ENCODE measurements at places on chromosomes 4 and X.

- peak; percentile 9 for DNase-seq
Measured at GRCh38 chrX:153687121-153688039, at the start of gene SLC6A8. TSS of gene SLC6A8 (plus strand) at chrX:153687926. CDS start at chrX:153688575, 649 bp downstream.

DNA sequence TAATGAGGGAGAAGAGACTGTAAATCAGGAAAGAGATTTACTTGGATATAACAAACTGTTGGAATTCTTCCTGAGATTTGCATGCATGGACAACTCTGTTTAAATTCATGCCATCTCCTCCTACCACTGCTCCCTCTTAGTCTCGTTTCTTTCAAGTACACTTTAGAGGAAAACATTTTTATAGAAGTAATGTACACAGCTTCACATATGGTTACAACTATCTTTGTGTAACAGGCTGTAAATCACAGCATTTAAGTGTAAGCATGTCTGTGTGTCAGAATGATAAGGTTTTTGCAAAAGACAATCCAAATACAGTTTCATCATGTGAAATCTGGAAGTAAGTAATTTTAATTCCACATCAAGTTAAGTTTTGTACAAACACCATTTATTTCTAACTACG lies 21.5 kb upstream of the ENPEP start:
- no peak for DNase-seq

DNA sequence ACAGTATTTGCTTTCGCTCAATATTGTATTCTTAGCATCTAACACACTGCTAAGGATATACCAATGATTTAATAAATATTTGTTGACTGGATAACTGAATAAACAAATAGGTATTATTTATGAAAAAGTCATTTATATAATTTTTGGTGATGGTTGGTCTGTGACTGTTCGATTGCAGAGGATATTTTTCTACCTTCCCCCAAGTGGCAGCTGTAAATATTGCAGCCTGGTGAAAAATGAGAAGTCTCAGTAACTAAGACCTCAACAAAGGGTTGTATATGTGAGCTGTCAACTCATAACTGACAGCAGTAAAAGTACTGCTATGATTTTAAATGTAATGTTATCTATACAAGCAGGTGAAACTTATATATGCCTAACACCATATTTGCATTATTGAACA lies 36.0 kb downstream of the HTR2C start:
- no peak for DNase-seq

DNA sequence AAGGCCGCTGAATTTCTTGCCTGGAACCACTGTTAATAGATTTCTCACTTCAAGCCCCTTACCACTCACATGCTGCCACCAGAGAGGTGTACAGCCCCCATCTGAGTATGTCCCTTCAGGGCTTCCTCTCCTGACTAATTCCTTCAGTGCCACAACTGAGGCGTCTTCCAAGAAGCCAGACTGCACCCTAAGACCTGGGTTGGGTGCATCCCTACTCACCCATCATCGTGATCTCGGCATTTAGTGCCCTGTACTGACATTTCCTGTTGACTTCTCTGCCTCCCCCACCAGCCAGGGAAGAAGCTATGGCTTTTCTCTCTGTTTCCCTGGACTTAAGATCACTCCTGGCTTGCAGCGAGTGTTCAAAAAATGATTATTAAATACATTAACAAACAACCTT lies 40.4 kb upstream of the MAP3K15 start:
- no peak for DNase-seq

DNA sequence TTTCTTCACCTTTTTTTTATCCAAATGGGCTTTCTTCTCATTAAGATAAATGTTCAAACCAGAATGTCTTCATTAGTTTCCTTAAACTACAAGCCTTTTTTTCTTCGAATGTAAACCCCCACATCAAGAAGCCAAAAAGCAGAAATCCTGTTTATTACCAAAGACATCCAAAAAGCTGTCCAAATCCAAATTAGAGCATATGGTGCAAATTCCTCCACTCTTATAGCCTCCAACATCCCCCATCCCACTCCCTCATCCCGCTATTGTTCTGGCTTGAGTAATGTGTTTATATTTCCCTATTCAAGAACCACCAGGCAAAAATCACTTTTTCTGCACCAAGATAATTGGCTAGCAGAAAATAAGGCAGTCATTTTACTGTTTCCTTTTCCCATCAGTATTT lies 315.1 kb upstream of the ADGRL3 start:
- DNase-seq: no peak

DNA sequence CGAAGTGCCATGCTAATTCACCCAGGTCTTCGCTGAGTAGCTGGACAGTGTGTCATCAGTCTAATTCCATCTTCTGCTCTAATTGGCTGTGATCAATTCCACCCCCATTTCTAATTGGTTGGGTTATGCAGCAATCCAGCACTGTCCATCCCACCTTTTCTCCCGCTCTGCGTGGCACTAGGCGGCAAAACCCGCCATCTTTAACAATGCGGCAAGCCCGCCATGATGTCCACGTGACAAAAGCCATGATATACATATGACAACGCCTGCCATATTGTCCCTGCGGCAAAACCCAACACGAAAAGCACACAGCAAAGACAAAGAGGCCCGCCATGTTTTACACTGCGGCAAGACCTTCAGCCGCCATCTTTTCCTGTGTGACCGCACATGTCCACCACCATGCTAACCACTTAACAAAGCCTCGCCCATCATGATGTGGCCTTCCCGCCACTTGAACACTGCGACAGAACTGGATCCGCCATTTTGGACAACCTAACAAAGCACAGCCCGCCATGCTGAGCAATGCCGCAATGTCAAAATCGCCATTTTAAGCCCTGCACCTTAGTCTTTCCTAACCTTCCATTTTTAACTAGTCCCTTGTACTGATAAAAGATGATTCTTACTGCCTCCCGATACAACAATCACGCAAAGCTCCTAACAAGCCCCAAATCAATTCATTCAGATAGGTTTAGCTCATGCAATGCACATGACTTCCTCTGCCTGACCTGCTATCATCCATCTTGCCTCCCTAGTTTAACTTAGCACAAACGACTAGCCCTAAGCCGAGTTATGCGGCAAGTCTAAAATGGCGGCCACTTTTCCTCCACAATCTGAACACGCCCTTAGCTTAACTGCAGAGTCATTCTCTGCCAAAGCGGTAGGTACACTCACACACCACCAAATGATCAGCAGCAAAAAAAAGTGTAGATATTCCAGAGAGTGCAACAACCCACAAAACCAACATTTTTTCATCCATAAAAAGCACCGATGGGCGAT lies 288.3 kb downstream of the CHIC1 start:
- DNase-seq: no peak

GRCh38 chrX:47503151-47503550 lies 20.1 kb upstream of the ZNF41 start:
- no peak for DNase-seq

GRCh38 chr4:147769386-147769785 lies 37.5 kb downstream of the ARHGAP10 start:
- no peak for DNase-seq

- DNase-seq: no peak
Measured at GRCh38 chr4:99043346-99043745, 45.2 kb downstream of the ADH5 start.

DNA sequence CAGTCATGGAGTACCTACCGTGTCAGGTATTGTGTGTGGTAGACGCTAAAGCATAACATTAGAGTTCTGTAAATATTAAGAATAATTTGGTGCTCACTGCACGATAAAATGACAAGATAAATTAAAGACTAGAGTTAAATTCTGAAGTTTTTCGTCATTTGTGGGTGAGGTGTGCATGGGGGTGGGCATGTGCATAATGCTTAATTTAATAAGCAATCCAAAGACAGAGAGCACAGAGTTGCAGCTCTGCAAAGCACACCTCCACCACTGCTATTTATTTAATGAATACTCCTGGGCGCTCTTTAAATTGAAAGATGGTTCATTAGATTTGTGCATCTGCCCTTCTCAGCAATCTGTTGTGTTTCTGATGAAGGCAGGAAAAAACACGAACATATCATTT lies 62.6 kb downstream of the GATB start:
- no peak for DNase-seq

DNA sequence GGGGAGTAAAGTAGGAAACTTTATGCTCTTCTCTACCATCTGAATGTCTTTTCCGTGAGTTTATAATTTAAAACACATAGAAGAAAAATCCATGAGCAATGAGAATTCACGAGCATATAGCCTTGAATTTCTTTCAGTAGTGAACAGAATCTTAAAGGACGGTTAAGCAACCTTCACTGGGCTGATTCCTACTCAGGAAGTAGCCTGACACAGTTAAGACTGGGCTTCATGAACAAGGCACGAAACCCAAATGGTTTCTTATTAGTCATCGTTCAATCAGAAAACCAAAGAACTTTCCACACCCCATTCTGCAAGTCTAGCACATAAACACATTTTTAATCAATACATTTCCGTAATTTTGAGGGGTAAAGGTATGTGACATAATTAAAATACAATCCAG lies 95.8 kb downstream of the SH3KBP1 start:
- no peak for DNase-seq

- DNase-seq: no peak
Measured at GRCh38 chr4:153063490-153063889, 127.4 kb downstream of the FHDC1 start.

DNA sequence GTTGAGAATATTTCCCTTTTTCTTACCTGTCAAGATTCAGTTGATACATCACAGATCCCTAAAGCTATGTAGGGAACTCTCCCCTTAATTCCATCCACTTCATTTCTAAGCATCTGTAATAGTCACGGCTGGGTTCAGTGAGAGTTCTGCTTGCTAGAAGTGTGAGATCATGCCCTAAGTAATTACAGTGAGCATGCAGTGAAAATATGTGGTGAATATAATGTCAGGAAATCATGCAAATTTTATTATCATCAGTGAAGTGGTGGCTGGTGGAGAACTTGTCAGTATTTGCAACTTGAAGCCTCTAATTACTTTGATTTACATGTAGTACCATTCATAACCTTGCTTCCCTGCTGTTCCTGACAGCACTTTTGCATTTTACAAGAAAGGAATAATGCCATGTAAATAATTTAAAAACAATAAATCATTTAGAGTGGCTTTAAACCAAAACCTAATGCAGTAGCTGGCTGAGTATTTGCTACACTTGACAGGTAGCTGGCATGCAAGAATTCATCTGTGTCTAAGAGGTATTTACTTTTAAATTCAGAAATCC lies 28.3 kb upstream of the CFAP299 start:
- no peak for DNase-seq

- DNase-seq: no peak
Measured at GRCh38 chr4:122776916-122777315, 44.4 kb downstream of the BBS12 start.

GRCh38 chrX:133783274-133783673 lies 202.1 kb downstream of the GPC3 start:
- DNase-seq: no peak

- DNase-seq: no peak
Measured at GRCh38 chrX:123736333-123736921, 3.6 kb upstream of the THOC2 start.

DNA sequence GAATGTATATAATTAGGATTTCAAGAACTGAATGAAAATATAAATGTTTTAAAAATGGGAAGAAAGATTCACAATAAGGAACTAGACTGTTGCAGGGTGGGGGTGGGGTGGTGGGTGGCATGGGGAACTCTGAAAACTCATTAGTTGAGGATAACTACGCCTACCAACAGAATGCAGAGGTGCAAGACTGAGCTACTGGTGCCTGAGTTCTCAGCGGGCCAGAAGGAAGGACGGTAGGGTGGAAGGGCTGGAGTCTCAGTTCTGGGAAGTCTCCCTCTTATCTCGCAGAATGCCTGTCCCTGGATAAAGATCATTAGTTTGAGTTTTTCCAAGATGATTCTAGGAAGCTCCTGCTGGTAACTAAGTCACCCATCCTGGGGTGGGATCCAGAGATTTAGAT lies 1.3 kb upstream of the SOD3 start:
- DNase-seq: no peak

GRCh38 chrX:134469486-134469885 lies 9.5 kb downstream of the HPRT1 start:
- no peak for DNase-seq

DNA sequence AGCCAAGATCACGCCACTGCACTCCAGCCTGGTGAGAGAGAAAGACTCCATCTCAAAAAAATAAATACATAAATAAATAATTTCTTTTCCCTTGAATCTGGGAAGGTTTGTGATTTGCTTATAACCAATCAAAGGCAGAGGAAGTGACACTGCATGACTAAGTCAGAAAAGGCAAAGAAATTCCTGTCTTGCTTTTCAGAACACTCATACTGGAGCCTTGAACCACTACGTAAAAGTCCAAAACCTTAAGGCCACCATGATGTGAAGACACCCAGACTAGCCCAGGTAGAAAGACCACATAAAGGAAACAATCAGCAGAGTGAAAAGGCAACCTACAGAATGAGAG lies 36.6 kb downstream of the TMEM156 start:
- DNase-seq: no peak

GRCh38 chr4:154516318-154517029 lies 24.9 kb upstream of the DCHS2 start:
- no peak for DNase-seq

GRCh38 chr4:82640540-82640939 lies 78.8 kb upstream of the TMEM150C start:
- no peak for DNase-seq

- no peak for DNase-seq
Measured at GRCh38 chrX:9728261-9728660, 37.4 kb downstream of the GPR143 start.

DNA sequence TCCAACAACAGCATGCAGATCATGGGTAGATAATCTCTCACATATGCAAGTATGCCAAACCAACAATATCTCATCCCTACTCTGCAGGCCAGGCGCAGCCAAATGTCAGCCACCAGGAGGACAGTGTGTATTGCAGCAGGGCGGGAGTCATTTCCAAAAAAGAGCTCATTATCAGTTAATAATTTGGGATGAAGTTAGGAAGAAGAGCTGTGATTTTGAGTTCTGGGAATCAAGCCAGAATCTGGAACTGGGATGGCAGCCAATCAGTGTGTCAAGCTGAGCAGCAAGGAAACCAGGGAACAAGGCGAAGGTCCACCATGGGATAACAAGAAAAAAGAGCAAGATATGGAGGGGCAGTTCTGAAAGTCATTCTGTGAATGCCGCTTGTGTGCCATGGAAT lies 88.2 kb upstream of the CAMK2D start:
- no peak for DNase-seq

DNA sequence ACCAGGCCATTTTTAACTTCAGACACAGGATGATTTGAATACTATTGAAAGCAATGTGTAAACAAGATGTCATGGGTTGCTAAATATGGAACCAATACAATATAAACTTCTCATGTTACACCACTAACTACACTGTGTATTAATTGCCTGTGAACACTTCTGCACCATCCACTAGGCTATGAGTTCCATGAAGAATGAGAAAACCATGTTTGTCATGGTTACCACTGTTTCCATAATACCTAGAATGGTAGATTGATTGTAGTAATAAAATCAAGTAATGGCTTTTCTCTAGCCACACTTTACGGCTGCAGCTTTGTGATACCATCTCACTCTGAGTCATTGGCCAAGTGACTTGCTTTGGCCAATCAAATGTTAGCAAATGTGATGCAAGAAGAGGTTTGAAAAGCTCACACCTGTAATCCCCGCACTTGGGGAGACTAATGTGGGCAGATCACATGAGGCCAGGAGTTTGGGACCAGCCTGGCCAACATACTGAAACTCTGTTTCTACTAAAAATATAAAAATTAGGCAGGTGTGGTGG lies 19.9 kb upstream of the CYBB start:
- no peak for DNase-seq

GRCh38 chr4:12137575-12137974 lies 708.9 kb upstream of the HS3ST1 start:
- no peak for DNase-seq
